H9 (cell line): ENCODE measurements at places on chromosomes 13 and 19.

- DNase-seq: no peak
These were observed 121.0 kb downstream of the KCNRG start for GRCh38 chr13:50136226-50136625.

- DNase-seq: no peak
These were observed 6.4 kb downstream of the NUDT15 start for GRCh38 chr13:48043789-48044503.

- no peak for DNase-seq
These were observed 50.8 kb downstream of the TSSK6 start for GRCh38 chr19:19464339-19465098.

GRCh38 chr13:20702530-20702914, 977 bp upstream of the IL17D start:
- DNase-seq: no peak

DNA sequence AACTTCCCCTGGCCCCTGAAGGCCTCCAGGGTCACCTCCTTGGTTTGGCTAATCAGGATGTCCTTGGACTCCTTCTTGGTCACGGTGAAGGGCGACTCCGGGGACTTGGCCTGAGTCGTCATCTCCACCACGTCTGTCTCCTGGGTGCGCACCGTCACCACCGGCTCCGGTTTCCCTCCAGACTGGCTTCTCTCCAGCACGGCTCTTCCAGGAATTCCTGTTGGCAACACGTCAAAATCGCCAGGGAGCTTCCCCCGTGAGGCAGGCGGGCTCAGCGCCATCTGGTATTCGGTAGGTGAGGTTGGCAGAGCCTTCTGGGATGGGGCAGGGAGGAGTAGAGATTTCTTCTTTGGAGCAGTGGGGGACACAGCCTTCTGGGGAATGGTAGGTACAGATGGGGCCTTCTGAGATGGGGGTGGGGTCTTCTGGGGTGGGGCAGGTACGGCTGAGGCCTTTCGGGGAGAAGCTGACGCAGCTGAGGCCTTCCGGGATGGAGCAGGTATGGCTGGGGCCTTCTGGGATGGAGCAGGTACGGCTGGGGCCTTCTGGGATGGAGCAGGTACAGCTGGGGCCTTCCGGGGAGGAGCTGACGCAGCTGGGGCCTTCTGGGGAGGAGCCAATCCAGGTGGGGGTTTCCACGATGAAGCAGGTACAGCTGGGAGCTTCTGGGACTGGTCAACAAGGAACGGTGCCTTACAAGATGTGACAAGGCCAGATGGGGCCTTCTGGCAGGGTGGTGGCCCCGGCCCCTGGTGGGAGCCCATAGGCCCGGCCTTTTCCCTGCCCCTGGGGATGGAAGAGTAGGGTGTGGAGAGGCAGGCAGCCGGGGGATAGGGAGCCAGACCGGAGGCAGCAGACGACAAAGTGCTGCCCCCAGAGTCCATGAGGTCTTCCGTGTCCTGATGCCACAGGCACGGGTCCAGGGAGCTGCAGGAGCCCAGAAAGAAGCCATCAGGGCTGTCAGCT, 3.8 kb downstream of the GARIN5B start:
- DNase-seq: no peak

DNA sequence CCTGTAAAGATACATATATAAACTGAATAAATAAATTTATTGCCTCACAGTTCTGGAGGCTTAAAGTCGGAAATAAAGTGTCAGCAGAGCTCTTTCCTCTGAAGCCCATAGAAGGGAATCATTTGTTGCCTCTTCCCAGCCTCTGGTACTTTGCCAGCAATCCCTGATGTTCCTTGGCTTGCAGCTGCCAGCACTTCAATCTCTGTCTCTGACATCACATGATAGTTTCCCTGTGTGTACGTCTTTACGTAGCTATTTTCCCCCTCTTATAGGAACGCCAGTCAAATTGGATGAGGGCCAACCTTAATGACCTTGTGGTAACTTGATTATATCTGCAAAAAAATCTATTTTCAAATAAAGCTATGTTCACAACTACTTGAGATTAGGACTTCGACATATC, 250.9 kb downstream of the LIG4 start:
- DNase-seq: no peak

DNA sequence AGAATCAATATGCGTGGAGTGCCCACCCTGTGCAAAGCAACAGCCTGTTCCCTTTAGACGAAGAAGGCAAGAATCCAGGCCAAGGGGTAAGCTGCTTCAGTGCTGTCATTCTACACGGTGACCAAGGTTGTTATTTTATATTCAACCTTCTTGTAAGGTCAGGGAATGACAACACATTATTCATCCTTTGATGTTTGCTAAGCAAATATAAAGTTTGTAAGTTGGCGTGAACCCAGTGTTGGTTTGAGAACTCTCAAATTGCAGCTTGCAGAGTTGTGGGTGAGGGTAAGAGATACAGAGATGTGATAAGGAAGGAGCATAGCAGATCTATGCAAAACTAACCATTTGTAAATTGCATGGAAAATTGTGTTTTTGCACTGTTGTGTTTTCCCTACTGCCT, 436.7 kb downstream of the FGF9 start:
- no peak for DNase-seq

DNA sequence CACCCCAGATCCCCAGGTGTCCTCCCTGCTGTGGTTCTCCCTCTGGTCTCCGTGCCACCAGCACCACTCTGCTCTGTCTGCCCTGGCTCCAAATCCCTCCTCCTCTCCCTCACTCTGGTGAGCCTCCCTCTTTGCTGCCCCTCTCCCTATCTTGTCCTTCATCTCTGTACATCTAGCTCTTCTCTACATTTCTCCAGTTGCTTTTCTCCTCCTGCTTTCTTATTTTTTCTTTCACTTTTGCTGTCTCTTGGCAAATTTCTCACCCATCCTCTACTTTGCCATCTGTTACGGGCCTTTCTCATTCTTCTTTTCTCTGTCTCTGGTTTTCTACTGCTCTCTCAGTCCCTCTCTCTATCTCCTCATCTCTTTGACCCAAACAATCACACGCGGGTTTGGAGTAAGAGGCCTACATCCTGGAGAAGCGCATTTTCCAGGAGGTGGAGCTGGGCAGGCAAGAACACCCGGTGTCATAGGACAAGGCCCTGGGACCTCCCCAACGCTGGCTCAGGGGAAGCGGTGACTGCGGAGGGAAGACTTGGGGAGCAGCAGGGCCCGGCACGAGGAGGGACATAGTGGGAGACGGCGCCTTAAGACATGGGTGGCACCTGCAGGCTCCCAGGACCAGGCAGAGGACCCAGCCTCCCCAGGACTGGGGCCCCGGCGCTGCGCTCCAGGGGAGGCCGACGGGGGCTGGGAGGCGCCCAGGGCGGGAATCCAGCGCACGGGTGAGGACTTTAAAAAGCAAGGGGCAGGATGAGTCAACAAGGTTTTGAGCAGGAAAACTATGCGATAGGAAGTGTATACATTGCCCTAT, 9.9 kb downstream of the ZNF611 start:
- DNase-seq: no peak

GRCh38 chr19:49570997-49571676, 9.2 kb downstream of the NOSIP start:
- DNase-seq: peak; percentile 67

DNA sequence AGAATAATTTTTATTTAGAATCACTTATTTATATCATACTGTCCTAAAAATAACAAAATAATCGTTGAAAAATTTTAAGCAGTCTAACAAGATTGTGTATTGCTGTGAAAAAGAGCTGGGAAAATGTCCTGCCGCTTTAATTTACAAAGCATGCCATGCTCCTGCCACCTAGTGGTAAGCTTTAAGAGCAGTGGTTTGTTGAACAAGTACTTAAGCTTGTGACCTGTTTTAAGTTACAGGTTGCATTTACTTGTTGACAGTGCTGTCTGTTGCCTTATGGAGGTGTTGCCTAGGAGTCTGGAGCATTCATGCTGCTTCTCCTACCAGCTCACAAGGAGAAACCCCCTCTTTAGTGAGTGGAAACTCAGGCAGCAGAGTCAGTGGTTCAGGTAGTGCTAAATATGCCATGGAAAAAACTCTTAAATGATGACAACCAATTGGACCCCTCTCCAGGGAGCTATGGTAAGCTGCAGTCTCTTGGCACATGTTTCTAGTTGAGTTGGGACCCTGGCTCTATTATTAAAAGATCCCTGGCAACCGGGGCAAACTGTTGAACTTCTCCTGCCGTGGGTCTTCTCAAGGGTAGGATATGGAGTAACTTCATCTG, 68.4 kb downstream of the SPATA13 start:
- no peak for DNase-seq

- DNase-seq: no peak
These were observed 140.5 kb upstream of the VSTM2B start for GRCh38 chr19:29385191-29385795.

- DNase-seq: no peak
These were observed 8.3 kb downstream of the PODNL1 start for GRCh38 chr19:13929956-13930355.

GRCh38 chr19:51472607-51473006, 5.7 kb upstream of the CEACAM18 start:
- DNase-seq: no peak

DNA sequence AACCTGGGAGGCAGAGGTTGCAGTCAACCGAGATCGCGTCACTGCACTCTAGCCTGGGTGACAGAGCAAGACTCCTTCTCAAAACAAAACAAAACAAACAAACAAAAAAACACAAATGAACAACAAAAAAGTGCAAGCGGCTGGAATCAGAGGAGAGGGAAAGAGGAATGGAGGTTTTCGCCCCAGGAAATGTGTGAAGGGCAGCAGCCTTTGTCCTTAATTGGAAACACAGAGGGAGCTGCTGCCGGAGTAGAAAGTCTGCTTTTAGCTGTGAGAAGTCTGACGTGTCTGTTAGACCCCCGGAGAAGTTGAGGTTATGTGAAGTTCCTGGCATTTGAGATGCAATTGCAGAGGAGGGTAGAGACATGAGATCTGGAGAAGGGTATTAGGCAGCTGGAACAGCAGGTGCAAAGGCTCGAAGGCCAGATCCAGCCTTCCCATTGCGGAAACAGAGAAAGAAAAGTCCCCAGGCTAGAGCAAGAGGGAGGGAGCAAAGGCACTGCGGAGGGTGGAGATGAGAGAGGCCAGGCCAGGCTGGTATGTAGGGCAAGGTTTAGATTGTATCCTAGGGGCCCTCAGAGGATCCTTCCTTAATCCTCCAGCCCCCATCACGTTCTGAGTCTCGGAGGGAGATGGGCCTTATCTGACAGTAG, 473 bp downstream of the TMIGD2 start:
- DNase-seq: no peak

GRCh38 chr19:6717441-6717971, 2.9 kb downstream of the C3 start:
- DNase-seq: peak; percentile 46

DNA sequence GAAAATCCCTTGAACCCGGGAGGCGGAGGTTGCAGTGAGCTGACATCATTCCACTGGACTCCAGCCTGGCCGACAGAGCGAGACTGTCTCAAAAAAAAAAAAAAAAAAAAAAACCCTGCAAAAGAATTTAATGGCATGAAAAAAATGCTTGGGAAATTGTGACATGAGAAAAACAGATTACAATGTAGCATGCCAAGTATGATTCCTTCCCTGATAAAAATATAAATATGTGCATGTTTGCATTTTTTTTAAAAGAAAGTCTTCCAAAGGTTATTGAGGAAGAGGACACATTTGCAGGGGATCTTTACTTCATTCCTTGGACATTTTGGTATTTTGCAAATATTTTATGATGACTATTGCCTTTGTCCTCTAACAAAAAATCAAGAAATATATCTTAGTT, 14.5 kb upstream of the ZBTB32 start:
- no peak for DNase-seq

- DNase-seq: no peak
These were observed 1.2 kb downstream of the SLC7A1 start for GRCh38 chr13:29594303-29594709.

GRCh38 chr13:91557328-91558090, 159.1 kb downstream of the GPC5 start:
- DNase-seq: no peak

DNA sequence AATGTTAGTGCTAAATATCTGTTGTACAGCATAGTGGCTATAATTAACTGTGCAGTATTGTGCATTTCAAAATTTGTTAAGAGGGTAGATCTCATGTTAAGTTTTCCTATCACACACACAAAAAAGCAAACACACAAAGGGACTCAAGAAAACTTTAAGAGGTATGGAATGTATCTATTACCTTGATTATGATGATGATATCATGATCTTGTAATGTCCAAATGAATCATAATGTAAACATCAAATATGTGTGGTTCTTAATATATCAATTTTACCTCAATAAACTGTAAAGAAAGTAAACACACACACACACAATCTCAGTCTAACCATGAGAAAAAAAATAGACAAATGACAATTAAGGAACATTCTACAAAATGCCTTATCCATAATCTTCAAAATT, 934.6 kb downstream of the SLITRK1 start:
- DNase-seq: no peak

DNA sequence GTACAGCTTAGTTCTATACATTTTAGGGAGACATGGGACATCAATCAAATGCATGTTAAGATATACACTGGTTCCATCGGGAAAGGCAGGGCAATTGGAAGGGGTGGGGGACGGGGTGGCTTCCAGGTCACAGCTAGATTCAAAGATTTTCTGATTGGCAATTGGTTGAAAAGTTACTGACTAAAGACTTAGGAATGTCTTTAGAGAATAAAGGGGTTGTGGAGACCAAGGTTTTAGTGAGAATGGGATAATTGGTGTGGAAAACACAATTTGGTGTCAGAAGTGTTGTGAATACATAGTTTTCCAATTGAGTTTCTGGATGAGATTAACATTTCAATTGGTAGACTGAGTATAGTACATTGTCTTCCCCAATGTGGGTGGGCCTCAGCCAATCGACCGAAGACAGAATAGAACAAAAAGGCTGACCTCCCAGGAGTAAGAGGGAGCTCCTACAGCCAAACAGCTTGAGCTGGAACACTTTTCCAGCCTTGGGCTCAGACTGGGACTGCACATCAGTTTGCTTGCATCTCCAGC, 988 bp upstream of the CCDC169 start:
- DNase-seq: peak; percentile 75

GRCh38 chr13:82358284-82358683, 1524.0 kb downstream of the SLITRK1 start:
- DNase-seq: no peak

- no peak for DNase-seq
These were observed 507 bp upstream of the LCP1 start for GRCh38 chr13:46182491-46182877.

- DNase-seq: peak; percentile 18
These were observed 27.9 kb downstream of the PPP5C start for GRCh38 chr19:46374536-46375475.

GRCh38 chr19:54952591-54953344, 5.4 kb upstream of the NLRP7 start:
- DNase-seq: no peak

DNA sequence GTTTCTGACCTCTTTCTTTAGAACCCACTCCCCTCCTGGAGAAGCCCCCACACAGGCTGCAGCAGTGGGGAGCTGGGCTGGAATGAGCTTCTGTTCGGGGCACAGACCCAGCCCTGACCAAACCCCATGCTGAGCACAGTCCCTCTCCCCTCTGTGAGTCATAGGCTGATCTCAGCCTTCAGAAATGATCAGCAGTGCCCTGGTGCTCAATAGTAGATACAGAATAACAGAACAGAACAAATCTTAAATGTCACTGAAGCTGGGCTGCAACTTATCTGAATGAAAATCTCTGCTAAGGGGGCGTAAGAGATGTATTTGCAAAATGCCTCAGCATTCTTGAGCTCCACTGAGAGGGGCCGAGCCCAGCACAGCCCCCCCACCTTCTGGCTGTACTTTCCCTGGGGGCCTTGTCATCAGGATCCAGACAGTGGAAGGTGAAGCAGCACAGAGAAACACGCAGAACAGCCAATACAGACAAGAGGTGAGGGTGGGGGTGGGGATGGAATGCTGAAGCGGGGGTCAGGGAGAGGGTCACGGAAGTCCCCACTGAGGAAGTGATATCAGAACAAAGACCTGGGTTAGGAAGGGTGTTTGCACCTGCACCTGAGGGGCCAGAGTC, 9.9 kb downstream of the ZNF665 start:
- DNase-seq: no peak
